ENCODE measurements at places on chromosomes 16 and 17.
A peak's percentile ranks its signal among the peaks of the same experiment; 100 is the strongest.

DNA sequence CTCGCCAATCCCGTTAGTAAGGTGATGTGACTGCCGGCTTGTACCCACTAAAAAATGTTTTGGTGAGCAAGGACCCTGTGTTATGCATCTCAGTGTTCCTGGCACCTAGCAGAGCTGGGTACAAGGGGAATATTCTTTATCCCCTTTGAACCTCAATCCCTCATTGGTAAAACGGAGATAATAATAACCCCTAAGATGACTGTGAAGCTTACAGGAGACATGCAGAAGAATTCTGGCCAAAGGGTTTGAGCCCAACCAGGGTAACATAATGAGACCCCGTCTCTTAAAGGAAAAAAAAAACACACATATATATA, 896 bp downstream of the GGA2 start:
- peak; percentile 28 for DNase-seq

DNA sequence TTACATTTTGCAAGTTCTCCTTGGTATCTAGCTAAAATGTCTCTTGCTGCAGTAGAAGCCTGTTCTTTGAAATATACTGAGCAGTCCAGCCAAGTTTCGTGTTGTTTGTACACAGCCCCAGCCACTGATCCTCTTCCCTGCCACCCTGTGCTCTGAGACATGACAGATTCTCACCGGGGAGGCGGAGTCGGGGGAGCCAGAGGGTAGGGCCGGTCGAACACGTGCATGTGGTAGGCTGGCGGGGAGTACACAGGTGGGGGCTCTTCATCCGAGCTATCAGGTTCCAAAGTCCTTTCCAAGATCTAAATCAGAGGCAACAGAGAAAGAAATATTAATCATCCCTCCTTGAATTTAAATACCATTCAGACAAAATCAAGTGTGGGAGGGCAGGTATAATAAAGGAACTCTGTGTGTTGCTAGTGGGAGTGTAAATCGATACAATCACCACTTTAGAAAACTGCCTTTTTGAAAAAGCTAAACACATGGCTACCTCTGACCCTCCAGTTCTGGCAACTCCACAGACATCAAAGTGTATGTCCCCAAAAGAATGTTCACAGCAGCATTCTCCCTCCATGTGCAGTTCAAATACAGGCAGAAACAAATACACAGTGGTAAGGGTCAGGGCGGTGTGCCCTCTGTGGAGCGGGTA, 29.7 kb upstream of the MRPS23 start:
- no peak for DNase-seq

GRCh38 chr16:27745348-27745747, 195.4 kb downstream of the KATNIP start:
- peak; percentile 18 for DNase-seq

GRCh38 chr17:63113167-63113566, 147.1 kb downstream of the TANC2 start:
- DNase-seq = no peak

- DNase-seq = peak; percentile 87
These were observed 2.3 kb upstream of the SOX9 start for GRCh38 chr17:72118335-72119076.

DNA sequence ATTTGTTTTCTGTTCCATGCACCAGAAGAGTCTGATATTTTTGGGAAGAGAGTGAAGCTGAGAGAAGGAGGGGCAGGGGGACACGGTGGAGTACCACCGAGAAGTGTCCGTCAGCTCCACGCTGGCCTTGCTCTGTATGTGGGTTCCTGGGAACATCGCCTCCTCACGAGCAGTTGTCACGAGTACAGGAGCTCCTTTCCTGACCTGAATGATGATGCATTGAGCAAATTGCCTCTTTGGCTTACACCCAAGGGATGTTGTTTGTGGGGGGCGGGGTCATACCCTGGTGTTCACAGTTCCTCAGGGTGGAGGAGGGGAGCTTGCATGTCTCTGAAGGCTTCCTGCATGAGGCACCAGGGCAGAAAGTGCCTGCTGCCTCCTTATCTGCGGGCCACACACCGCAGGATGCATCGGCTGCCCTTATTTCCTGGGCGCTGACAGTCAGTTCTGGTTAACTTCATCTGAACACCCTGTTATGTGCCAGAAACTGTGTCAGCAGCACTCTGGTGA, 36.2 kb downstream of the RGS9 start:
- peak; percentile 44 for DNase-seq

DNA sequence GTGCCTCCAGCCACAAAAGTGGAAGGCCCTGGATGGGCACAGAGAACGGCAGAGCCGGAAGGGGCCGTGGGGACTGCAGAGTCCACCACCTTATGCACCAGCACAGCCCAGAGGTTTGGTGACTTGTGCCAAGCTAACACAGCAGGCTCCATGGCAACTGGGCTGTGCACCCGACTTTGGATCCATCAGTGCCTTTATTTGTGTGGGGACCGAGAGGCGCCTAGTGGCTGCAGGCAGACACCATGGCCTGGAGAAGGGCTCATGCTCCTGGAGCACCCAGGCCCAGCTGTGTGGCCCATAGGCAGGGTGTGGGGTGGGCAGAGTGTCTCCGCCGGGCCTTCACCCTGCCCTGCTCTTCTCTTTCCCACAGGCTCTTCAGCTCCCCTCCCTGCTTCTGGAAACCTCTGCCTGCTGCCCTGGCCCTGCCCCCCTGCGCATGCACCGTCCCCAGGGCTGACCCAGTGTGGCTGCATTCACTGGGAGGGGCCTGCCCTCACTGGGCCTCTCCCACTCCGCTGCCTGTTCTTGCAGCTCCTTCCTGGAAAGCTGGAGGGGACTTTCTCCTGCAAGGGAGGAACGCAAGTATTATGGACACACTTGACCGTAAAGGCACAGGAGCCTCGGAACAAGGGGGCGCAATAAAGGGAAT, 10.1 kb downstream of the C16orf90 start:
- no peak for DNase-seq

DNA sequence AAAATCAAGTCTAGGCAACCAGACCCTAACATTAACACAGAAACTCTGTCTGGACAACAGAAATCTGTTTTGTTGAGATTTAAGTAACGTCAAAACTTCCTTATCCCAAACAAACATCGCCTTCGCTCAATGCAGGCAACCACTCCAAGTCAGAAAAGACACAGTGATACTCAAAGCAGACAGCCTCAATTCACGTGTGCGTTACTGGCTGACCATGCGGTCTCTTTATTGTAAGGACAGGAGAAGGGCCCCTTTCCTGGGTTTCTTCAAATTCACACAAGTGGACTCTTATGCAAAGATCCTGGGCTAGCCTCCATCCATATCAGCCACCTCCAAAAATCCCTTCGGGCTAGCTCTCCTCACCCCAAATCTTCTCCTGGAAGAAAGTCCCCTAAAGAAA, 467.7 kb downstream of the SOX9 start:
- DNase-seq = peak; percentile 88

DNA sequence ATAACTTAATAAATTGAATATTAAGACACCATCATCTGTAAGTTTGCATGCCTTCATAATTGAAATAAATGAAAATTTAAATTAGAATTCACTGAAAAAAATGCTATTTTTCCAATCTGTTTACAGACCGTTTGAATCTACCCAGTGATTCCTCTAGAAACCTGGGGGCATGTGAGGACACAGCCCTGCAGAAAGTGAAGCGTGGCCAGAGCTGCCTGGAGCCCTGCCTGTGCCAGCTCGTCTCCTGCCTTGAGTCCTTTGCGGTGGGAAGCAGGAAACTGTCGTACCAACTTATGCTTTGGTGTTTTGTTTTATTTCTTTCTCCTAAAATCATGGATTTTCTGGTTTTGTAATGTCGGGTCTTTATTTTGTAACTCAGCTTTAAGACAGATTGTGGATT, 67.8 kb upstream of the FA2H start:
- no peak for DNase-seq

GRCh38 chr17:60149691-60150582, at the start of gene CA4:
CA4 (plus strand) TSS chr17:60149973; CDS start chr17:60150035, 62 bp downstream.
- DNase-seq = peak; percentile 43

DNA sequence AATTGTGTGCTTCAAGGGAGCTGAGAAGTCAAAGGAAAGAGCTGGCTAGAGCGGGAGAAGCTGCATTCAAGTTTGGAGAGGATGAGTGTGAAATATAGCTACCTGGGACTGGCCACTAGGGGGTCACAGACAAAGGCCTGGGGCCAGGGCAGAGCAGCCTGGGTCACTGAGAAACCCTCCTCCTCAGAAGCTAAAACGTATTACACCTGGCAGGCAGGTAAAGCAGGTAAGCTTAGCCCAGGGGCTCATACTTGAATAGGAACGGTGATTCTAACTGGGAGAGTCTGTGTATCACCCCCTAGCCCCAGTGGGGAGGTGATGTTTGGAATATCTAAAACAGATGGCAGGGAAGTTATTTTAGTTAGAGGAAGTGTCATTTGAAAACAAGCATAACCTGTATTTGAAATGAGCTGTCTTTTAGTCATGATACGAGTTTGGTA, 6.8 kb downstream of the KRT37 start:
- peak; percentile 55 for DNase-seq

GRCh38 chr17:15249487-15249886, 15.6 kb downstream of the PMP22 start:
- no peak for DNase-seq

DNA sequence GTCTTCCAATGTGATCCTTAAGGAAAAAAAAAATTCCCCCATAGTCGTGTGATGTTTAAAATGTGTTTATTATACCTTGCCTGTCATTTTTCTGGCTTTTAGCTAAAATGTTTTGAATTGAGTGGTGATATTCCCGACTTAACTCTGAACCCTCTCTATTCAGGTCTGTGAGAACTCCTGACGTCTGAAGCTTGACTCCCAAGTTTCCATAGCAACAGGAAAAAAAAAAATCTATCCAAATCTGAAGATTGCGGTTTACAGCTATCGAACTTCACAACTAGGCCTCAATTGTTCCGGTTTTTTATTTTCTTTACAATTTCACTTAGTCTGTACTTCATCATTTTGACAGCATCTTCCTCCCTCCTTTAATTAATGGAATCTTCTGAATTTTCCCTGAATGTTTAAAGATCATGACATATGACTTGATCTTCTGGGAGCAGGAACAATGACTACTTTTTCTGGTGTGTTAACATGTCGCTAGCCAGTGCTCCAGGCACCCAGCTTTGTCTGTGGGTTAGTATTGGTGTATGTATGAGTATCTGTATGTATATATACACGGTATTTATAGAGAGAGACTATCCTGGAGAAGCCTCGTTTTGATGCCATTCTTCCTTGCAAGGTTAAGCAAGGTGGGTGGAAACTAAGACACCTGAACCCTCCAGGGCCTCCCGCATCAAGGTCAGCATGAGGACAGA, 12.8 kb upstream of the HSBP1 start:
- no peak for DNase-seq

DNA sequence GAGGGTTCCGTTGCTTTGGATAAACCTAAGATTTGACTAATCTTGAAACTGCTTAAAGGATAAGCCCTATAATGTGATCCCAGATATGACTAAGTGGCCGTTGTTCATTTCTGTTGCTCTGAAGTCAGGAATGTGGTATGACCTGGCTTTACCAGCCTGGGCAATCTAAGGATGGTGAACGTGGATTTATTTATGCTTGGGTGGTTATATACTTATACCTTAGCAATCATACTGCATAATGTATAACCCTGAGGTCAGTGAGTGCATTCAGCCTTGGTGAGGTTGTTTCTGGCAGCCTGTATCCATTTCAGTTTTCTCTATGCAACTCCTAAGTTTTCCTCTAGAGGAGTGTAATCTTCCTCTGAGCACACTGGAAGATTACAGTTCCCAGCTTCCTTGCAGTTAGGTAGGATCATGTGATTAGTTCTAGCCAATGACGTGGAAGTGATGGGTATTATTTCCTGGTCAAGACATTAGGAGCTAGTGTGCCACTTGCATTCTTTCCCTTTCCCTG, 41.9 kb downstream of the FTO start:
- DNase-seq = peak; percentile 13

- DNase-seq = no peak
These were observed 24.8 kb upstream of the NAGS start for GRCh38 chr17:43979671-43980070.

- no peak for DNase-seq
These were observed 142.7 kb upstream of the GNAO1 start for GRCh38 chr16:56048425-56049105.

DNA sequence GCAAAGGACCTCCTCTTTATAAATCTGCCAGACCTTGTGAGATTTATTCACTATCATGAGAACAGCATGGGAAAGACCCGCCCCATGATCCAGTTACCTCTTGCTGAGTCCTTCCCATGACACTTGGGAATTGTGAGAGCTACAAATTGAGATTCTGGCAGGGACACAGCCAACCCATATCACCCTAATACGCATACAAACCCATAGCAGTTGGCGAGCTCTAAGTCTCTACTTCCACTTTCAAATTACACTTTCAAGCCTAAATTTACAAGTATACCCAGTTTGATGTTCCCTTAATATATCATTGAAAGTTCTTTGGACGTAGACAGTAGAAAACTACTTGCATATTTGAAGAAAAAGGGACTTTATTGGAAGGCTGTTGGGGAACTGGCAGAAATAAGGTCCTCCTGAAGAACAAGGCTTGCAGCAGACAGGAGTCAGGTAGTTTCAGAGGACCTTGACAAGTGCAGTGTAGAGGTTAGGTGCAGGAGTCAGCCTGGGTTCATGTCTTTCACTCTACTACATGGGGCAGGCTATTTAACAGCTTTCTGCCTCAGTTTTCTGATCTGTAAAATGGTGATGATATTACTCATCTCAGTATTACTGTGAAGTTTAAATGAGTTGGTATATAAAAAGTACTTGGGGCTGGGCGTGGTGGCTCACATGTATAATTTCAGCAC, 107.9 kb upstream of the EEF2KMT start:
- no peak for DNase-seq
